ENCODE measurements at places on chromosomes 13 and 19. TPM values are rescaled to one million over a fixed set of nuclear protein-coding genes. Genes with fewer than 3 reads are reported as not detected.

SLC10A2 gene
- total RNA-seq, result not detected

PRODH2 gene
- not detected for total RNA-seq

FGF14 gene
- 0.25 TPM for total RNA-seq

TUBA3C gene
- not detected for total RNA-seq

ZNF460 gene
- total RNA-seq, result 74.9 TPM

TINCR gene
- total RNA-seq, result 0.12 TPM

SLC6A16 gene
- total RNA-seq, result 0.12 TPM

WDR88 gene
- not detected for total RNA-seq

KIR2DL3 gene
- total RNA-seq, result not detected

CNMD gene
- total RNA-seq, result not detected

FAM124A gene
- total RNA-seq, result 8.9 TPM

DLEU7 gene
- not detected for total RNA-seq

ELSPBP1 gene
- total RNA-seq, result not detected

METTL21C gene
- not detected for total RNA-seq

POLRMT gene
- total RNA-seq, result 18.5 TPM

TSSK6 gene
- 1.1 TPM for total RNA-seq

ZNF57 gene
- total RNA-seq, result 3.9 TPM

S1PR4 gene
- total RNA-seq, result not detected

RASGRP4 gene
- not detected for total RNA-seq

RXFP2 gene
- total RNA-seq, result not detected

PROZ gene
- total RNA-seq, result not detected

TMEM59L gene
- 4.0 TPM for total RNA-seq

PLA2G4C gene
- total RNA-seq, result 22.1 TPM

TEX101 gene
- total RNA-seq, result not detected

NDUFB7 gene
- 451 TPM for total RNA-seq

SCEL gene
- total RNA-seq, result not detected

SYNE4 gene
- 0.25 TPM for total RNA-seq

PSG11 gene
- not detected for total RNA-seq

ZNF570 gene
- 8.2 TPM for total RNA-seq

NXNL1 gene
- not detected for total RNA-seq

VSIG10L gene
- total RNA-seq, result 0.25 TPM

DACT3 gene
- 7.5 TPM for total RNA-seq

C19orf38 gene
- 0.26 TPM for total RNA-seq

CABP5 gene
- total RNA-seq, result not detected

ZNF154 gene
- 7.1 TPM for total RNA-seq

PCDH9 gene
- 56.1 TPM for total RNA-seq

CCDC194 gene
- 0.40 TPM for total RNA-seq

SPIB gene
- total RNA-seq, result not detected

FCER2 gene
- total RNA-seq, result not detected

ZNF229 gene
- 11.9 TPM for total RNA-seq

AKAP8L gene
- total RNA-seq, result 62.9 TPM

PET100 gene
- 45.7 TPM for total RNA-seq

FLT1 gene
- total RNA-seq, result 5.4 TPM

ZSCAN4 gene
- not detected for total RNA-seq

ATP8B3 gene
- 2.7 TPM for total RNA-seq

SLC5A5 gene
- not detected for total RNA-seq

ZNF135 gene
- 4.5 TPM for total RNA-seq

PRR20D gene
- not detected for total RNA-seq

SLC39A3 gene
- total RNA-seq, result 26.8 TPM
